ENCODE measurements at places on chromosomes 7 and 10. TPM values are rescaled to one million over a fixed set of nuclear protein-coding genes. Genes with fewer than 3 reads are reported as not detected.

The PALS2 gene
- total RNA-seq = 30.8 TPM

The MEOX2 gene
- 3.7 TPM for total RNA-seq

The WEE2 gene
- 1.4 TPM for total RNA-seq

The SHTN1 gene
- total RNA-seq = 71.0 TPM

The COL28A1 gene
- 8.7 TPM for total RNA-seq

The UNC5B gene
- total RNA-seq = 44.4 TPM

The TSPAN33 gene
- total RNA-seq = 25.7 TPM

The WIPF3 gene
- 110 TPM for total RNA-seq

The ITGA8 gene
- total RNA-seq = 0.79 TPM

The LHFPL3 gene
- 0.19 TPM for total RNA-seq

DNA sequence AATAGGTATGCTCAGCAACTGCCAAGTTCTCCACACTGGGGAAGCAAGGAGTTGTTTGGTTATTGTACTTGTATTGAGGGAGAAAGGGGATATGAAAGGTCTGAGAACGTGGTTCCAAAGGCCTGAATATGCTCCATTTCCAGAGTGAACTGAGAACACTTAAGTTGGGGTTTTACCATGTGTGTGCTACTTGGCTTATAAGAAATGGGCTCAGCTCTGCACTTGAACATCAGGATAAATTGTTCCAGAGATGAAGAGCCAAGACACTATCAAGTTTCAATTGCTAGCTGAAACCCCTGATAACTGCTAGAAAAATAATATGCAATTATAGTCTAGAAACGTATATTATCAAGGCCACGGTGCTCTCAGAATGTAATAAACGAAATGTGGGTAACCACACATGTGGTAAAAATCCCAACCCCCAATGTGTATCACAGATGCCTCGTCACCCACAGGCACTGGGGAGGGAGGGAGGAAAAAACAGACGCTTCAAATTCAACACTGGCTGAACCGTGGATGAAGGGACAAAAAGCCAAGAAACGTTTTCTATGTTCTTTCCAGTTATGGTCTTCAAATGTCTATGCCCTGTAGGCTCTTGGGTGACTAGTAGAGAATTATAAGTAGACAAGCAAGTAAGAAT is 16.3 kb downstream of the ELMO1 start:
- no peak overlapping the region for H3K4me3 ChIP-seq
- no peak for DNase-seq
- no peak overlapping the region for H3K27ac ChIP-seq
- H3K27me3 ChIP-seq = no peaks in the 10 kb centered on the region
- peaks cover 7% of the 10 kb centered on the region for H3K4me1 ChIP-seq

GRCh38 chr10:74934100-74934812 is 107.9 kb downstream of the KAT6B start:
- peaks cover 10% of the 10 kb centered on the region for H3K4me1 ChIP-seq
- H3K4me3 ChIP-seq = no peak overlapping the region
- no peaks in the 10 kb centered on the region for H3K27me3 ChIP-seq
- no peak for DNase-seq
- H3K36me3 ChIP-seq = no peaks in the 10 kb centered on the region

DNA sequence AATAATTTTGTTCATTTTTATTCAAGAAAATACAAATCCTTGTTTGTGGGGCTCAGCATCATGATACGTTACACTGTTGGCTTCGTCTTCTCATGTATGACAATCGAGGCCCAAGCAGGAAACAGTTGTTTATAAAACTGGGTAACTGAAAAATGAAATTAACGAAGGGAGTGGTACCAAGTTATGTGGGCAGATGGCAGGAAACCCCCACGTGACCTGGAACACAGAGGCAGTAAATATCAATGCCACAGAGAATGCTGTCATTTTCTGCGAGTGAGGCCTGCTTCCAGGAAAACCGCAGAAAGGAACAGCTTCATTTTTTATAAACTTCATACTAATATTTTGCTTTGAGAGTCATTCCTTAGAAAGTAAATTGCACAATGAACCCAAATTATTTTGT is 201.0 kb upstream of the ADARB2 start:
- no peaks in the 10 kb centered on the region for H3K27me3 ChIP-seq
- no peaks in the 10 kb centered on the region for H3K36me3 ChIP-seq
- no peak overlapping the region for H3K27ac ChIP-seq
- H3K4me1 ChIP-seq = no peaks in the 10 kb centered on the region

GRCh38 chr7:82294382-82294784 is 149.2 kb downstream of the CACNA2D1 start:
- no peaks in the 10 kb centered on the region for H3K27me3 ChIP-seq
- H3K36me3 ChIP-seq = no peaks in the 10 kb centered on the region
- no peak for DNase-seq
- H3K27ac ChIP-seq = no peak overlapping the region

DNA sequence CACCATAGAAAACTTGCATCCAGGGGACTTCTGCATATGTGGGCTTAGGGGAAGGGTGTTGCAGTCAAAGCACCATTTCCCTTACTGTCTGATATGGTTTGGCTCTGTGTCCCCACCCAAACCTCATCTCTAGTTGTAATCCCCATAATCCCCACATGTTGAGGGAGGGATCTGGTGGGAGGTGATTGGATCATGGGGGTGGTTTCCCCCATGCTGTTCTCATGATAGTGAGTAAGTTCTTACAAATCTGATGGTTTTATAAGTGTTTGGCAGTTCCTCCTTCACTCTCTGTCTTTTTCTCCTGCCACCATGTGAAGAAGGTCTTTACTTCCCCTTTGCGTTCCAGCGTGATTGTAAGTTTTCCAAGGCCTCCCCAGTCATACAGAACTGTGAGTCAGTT is 177.4 kb downstream of the ADK start:
- no peaks in the 10 kb centered on the region for H3K4me1 ChIP-seq
- no peaks in the 10 kb centered on the region for H3K36me3 ChIP-seq

- no peak for DNase-seq
- H3K4me3 ChIP-seq = no peak overlapping the region
- H3K27ac ChIP-seq = no peak overlapping the region
- no peaks in the 10 kb centered on the region for H3K4me1 ChIP-seq
- H3K36me3 ChIP-seq = no peaks in the 10 kb centered on the region
Measured at GRCh38 chr7:48515171-48515570, 343.9 kb downstream of the ABCA13 start.

- H3K27me3 ChIP-seq = no peaks in the 10 kb centered on the region
- no peak overlapping the region for H3K4me3 ChIP-seq
- no peak overlapping the region for H3K27ac ChIP-seq
- H3K4me1 ChIP-seq = no peaks in the 10 kb centered on the region
Measured at GRCh38 chr10:111098679-111099437, 22.0 kb downstream of the ADRA2A start.

DNA sequence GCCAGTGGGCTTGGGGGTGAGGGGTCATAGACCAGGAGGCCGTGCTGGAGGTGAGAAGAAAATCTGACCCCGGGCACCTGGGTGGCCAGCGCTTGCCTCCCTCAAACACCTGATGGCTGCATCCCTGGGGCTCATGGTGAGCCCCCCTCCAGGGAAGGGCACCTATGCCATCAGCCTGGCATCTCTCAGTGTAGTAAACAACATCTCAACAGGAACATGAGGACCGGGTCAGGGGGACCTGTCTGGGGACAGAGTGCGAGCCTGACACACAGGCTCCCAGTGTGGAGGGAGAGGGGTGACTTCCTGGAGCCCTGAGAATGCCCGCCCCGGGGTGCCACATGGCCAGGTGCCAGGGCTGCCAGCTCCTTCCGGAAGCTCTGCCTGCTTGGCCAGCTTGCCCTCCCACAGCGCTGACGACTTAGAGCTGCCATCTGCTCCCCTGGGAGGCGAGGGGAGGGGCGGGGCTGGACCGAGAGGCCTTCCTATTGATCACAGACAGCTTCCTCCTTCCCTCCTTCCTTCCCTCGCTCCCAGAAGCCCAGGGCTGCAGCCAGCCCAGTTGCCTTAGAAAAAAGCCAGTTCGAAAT is 12.3 kb downstream of the STX1A start:
- H3K27ac ChIP-seq = no peak overlapping the region
- H3K36me3 ChIP-seq = no peaks in the 10 kb centered on the region
- H3K27me3 ChIP-seq = no peaks in the 10 kb centered on the region
- peak; percentile 87 for DNase-seq
- no peak overlapping the region for H3K4me3 ChIP-seq

DNA sequence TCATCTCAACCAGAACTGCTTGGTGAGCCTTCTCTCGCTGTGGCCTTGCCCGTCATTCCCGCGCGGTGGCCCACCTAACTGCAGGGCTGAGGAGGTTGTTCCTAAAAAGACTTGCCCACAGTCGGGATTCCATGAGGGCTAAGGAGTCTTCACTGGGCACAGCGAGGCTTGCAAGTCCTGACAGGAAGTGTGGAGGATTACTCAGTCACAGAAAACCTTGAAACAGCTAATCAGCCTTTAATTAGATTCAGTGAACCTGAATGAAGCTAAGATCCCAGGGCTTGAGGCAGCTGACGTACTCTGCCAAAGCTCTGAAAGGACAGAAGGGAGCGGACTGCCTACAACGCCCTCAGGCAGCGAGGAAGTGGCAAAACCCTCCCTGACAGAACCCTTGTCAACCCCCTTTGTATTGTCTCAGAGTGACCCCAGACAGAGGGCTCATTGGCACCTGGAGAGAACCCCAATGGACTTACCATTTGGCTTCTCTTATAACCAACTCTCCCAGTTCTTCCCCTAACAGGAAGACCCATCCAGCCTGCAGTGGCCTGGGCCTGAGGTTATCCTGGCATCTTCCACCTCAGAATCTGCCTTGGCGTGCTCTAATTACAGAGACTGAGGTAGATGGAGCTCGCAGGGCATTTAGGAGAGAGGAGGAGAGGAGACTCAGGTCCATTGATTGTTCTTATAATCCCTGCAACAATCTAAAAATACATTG is 2.5 kb upstream of the LAMB4 start:
- no peaks in the 10 kb centered on the region for H3K27me3 ChIP-seq
- H3K27ac ChIP-seq = no peak overlapping the region

DNA sequence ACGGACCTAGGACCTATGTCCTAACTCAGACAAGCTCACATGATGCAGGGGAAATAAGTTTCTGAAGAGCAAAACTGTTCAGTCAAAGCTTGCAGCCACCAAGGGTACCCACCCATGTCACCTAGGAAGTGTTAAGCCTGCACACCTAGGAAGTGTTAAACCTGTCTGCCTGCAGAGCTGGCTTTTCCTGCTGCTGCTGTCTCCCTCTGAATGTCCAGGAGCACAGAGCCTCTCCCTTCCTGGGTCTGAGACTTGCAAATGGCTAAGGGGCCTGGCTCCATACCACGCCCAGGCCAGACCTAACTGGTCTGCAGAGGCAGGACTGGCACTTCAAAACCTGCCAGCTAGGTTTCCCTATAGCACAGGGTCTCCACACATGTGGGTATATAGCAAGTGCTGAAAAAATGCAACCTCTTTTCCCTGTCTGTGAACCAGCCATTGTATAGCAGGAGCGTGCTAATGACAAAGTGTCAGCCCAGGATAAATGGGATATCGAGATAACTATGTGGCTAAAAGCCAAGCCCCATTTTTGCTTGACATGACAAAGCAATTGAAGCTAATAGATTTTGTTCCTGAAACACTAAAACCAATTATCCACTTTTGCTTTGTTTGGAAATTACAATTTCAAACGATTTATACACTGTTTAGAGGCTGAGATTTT is 1.5 kb downstream of the GDF2 start:
- H3K36me3 ChIP-seq = no peaks in the 10 kb centered on the region
- no peak overlapping the region for H3K27ac ChIP-seq
- no peak for DNase-seq
- H3K4me1 ChIP-seq = no peaks in the 10 kb centered on the region

- H3K27me3 ChIP-seq = no peaks in the 10 kb centered on the region
- no peaks in the 10 kb centered on the region for H3K36me3 ChIP-seq
- H3K4me1 ChIP-seq = no peaks in the 10 kb centered on the region
Measured at GRCh38 chr7:149228831-149229471, 10.5 kb upstream of the ZNF212 start.

DNA sequence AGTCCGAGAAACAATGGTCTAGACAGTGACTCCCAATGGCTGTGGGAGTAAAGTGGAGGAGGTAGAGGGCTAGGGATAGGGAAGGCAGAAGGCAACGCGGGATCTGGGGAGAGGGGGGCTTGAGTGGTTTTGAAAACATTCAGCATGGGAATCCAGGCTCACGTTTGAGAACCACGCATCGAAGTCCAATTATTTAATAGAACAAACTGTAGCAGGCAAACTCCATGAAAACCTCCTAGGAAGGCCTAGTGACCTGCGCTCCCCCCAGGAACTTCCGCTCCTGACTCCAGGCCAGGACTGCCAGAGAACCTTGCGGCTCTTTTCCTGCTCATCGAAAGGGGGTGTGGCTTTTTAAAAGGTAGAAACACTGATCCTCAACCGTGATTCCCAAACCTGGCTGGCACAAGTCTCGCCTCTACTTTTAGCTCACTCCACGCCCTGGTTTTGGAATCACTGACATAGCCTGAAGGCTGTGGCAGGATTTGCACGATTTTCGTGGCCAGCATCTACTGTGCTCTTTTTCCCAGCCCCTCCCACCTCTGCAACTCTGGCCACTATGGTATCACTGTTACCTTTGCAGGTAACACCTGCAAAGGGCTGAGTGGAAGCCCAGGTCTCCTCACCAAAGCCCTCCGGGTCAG is 43.4 kb downstream of the MYOF start:
- no peaks in the 10 kb centered on the region for H3K36me3 ChIP-seq
- H3K4me3 ChIP-seq = peak overlapping the region; percentile 15
- H3K4me1 ChIP-seq = peaks cover 33% of the 10 kb centered on the region
- H3K27me3 ChIP-seq = no peaks in the 10 kb centered on the region
- peak; percentile 24 for DNase-seq

DNA sequence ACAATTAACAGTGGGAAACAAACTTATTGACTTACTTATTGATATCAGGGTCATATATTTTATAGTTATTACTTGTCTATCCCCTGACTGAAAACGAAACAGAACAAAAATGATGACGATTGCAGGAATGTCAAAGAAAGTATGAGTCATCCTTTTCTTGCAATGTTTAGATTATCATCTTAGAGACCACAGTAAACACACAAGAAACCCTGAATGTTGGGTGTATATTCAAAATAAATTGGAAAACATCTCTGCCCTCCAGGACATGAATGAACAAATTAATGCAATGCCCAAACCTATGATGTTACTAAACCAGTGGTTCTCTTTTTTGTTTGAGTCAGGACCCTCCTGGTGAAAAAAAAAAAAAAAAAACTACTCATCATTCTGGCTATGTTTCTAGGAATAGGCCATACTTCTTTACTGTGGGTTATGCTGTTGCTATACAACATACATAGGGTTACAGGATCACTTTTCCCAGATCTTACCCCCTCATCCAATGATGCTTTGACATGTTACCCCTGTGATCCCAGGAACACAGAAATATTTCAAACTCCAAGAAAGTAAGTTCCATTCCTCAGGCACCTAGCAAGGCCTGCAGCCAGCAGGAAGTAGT is 623.4 kb upstream of the IGFBP3 start:
- no peak overlapping the region for H3K4me3 ChIP-seq
- no peaks in the 10 kb centered on the region for H3K4me1 ChIP-seq
- H3K27ac ChIP-seq = no peak overlapping the region
- no peaks in the 10 kb centered on the region for H3K36me3 ChIP-seq
- H3K27me3 ChIP-seq = no peaks in the 10 kb centered on the region

- H3K4me1 ChIP-seq = no peaks in the 10 kb centered on the region
- no peak overlapping the region for H3K4me3 ChIP-seq
- DNase-seq = peak; percentile 21
- no peak overlapping the region for H3K27ac ChIP-seq
- no peaks in the 10 kb centered on the region for H3K36me3 ChIP-seq
Measured at GRCh38 chr10:108970016-108970415, 953.3 kb downstream of the XPNPEP1 start.

GRCh38 chr10:44323838-44324237 is 61.1 kb downstream of the CXCL12 start:
- no peak for DNase-seq
- H3K4me1 ChIP-seq = no peaks in the 10 kb centered on the region
- H3K27me3 ChIP-seq = no peaks in the 10 kb centered on the region
- H3K27ac ChIP-seq = no peak overlapping the region
- H3K36me3 ChIP-seq = no peaks in the 10 kb centered on the region

All from testis (tissue), 5 donors.